ENCODE measurements at places on chromosomes 3 and 15.

DNA sequence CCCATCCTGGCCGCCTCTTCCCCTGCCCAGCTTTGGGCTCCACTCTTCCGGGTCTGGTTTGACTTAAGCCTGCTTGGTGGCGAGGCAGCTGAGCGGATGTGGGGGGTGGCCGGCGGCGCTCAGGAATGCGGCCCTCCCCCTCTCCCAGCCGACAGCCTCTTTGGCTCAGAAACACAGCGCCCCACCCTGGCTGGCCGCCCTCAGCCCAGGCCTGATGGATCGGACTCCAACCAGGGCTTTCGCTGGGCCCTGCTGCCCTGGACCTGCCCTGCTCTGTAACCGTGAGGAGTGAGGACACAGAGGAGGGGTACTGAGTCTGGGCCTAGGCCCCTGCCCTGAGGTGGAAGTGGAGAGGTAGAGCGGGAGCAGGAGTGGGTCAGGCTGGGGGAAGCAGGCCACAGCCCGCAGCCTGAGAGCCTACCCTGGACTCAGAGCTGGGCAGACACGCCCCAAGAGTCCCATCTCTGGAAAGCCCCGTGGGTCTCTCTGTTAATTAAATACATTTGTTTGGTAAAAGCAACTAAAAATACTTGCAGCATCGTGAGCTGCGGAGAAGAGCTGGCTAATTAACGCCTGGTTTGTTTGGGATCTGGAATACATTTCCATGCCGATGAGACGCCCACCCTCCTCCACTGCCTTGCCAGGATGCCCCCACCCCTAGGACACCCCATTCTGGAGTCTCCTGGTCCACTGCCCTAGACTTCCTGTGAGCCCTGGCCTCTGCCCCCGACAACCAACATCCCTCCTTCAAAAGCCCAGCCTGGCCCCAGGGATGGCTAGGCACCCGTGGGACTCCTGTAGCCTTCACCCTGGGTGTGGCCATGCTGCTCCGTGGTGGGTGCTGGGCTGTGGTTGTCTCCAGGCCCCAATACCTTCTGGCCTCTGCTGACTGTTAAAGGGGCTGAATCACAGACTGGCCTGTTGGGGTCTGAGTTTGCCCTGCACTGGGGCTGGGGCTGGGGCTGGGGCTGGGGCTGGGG, 19.6 kb downstream of the PLXNA1 start:
- no peak for DNase-seq

- DNase-seq = no peak
Measured at GRCh38 chr15:49415638-49416037, 7.4 kb upstream of the FGF7 start.

DNA sequence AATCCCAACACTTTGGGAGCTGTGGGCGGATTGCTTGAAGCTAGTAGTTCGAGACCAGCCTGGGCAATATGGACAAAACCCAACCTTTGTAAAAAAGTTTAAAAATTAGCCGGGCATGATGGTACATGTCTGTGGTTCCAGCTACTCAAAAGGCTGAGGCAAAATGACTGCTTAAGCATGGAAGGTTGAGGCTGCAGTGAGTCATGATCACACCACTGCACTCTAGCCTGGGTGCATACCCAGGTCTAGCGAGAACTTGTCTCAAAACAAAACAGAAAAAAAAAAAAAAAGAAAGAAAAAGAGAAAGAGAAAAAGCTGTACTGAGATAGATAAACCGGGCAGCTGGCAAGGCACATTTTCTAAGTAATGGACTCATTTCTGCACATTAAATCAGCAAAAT, 10.6 kb downstream of the ARPP19 start:
- DNase-seq = peak; percentile 6

DNA sequence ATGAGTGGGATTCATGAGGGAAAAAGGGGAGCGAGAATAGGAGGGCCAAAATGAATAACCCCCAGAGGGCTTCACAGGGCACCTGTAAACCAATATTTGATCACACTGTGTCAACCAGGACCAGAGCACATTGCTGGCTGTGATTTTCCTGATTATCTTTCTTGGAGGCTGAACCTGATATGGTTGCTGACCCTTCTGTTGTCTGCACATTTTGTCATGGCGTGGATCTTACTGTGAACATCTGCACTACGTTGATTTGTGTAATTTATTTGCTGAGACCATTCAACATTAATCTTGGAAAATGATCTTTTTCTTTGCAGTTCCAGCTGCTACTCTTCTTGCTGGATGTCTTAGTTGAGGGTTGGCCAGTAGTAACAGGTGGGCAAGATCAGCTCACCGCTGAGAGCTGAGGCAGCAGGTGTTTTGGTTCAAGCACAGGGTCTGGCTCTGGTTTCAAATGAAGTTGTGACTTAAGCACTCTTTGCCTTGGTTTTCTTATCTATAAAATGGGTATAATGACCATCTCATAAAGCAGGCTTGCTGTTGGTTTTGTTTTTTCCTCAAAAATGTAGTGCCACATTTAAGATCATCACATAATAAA, 61.2 kb downstream of the ARHGEF26 start:
- no peak for DNase-seq

DNA sequence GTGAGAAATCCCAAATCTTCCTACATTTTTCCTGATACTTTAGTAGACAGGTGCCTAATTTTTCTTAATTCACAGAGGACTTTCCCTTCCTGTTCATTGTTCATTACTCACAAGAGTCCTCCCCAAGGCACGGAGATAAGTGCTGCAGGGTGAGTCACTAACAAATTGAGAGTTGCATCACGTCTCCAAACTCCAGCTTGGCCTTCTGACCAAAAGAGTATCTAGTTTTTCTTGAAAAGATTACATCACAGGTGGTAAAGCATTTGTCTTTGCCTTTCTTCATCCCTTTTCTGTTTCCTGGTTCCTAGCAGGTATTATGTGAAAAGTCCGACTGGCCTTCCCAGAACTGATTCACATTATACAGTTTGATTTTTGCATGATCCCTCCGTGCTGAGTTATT, 24.9 kb upstream of the RASGRP1 start:
- DNase-seq = no peak

GRCh38 chr3:149080699-149081091, 5.6 kb downstream of the HLTF start:
- DNase-seq = no peak

All from stimulated activated CD4-positive, alpha-beta T cell treated with anti-CD3 and anti-CD28 coated beads, Interleukin-1b, Interleukin-23, amount 100 ng/mL, for 4 hours (primary cell).